ENCODE measurements at places on chromosomes 16 and 17.

- no peak for DNase-seq
Measured at GRCh38 chr16:23642246-23642774, 1.0 kb downstream of the DCTN5 start.

DNA sequence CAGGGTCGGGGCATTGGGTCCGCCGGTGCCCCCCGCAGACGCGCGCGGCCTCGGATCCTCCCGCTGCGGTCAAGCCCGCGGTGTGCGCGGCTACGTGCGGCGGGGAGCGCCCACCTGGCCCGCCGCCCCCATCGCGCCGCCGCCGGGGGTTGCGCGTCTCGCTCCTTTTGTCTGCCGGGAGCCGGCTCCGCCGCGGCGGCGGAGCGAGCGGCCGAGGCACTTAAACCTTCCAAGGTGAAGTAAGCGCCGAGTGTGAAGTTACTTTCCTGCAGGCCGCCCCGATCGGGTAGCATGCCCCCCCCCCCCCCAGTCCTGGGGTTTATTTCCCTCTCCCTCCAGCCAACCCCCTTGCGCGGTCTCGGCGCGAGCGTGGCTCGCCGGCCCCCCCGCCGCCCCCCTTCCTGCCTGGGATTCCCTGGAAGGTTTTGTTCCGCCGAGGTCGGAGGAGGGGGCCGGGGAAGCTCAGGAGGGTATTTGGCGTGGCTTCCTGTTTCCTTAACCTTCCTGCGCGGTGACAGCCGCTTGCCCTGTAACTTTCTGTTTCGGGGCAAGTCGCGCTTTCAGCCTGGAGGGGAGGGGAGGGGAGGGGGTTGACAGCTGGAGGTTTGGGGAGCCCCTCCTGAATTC, 56.6 kb upstream of the GSE1 start:
- DNase-seq, result peak; percentile 86

DNA sequence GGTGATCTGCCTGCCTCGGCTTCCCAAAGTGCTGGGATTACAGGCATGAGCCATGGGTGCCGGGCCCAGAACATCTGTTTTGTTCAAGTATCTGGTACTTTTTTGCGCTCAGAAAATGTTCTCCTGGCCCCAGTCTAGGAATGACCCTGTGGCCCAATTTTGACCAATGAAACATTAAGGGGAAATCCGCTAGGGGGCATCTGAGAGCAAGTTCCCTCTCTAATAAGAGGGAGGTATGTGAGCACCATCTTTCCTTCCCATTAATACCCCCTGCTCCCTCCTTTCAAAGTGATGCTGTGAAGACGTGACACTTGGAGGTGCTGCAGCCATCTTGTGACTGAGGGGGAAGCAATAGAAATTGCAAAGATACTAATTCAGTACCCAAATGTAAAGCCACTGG, 16.5 kb upstream of the CLEC3A start:
- DNase-seq, result peak; percentile 29

- peak; percentile 37 for DNase-seq
Measured at GRCh38 chr17:28335959-28336871, 654 bp downstream of the TNFAIP1 start.

GRCh38 chr17:80481284-80482057, 5.1 kb upstream of the NPTX1 start:
- DNase-seq, result no peak
